Type B pancreatic cell (in vitro differentiated cells): ENCODE measurements at places on chromosomes 7 and 10.

DNA sequence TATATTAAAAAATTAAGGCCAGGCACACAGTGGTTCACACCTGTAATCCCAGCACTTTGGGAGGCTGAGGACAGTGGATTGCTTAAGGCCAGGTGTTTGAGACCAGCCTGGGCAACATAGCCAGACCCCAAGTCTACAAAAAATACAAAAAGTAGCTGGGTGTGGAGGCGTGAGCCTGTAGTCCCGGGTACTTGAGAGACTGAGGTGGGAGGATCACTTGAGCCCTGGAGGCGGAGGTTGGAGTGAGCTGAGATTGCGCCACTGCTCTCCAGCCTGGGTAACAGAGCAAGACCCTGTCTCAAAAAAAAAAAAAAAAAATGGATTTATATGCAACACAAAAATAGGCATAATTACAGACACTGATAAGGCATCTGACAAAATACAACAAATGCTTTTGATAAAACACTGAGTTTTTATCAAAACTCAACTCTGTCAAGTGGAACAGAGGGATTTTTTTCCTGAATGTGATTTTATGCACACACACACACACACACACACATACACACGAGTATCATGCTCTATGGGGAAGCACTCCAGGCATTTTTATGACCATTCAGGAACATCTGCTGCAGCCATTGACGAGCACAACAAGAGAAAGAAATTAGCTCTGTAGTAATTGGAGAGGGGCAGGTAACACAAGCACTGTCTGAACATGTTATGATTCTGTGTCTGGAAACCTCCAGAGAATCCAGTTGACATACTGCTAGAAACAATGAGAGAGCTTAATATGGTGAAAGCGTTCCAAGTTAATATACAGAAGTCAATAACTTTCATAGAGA, 193.1 kb downstream of the WDR37 start:
- no peak for DNase-seq

GRCh38 chr7:82384051-82384464, 59.5 kb downstream of the CACNA2D1 start:
- DNase-seq, result no peak

GRCh38 chr10:11180228-11180627, 162.6 kb downstream of the CELF2 start:
- DNase-seq, result no peak

GRCh38 chr7:100964630-100965029, 4.7 kb upstream of the MUC12 start:
- DNase-seq, result no peak

GRCh38 chr7:17013204-17013603, 131.4 kb upstream of the AGR3 start:
- DNase-seq, result no peak

DNA sequence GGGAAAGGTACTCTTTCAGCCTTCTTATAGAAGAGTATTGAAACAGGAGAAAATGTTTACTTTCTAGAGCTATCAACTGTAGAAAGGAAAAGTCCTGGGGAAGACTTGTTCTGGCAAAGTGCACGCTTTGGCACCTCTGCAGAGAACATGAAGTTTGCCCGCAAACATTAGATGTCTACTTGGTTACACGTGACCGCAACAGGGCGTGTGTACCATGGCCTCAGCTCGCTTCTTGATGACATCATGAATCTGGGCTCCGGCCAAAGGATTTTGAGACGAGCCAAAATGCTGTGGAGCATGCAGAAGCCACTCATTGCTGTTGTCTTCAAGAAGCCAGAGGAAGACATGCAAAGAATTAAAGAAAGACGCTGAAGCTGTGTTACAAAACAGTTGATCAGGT, 8.6 kb upstream of the TAS2R60 start:
- no peak for DNase-seq

DNA sequence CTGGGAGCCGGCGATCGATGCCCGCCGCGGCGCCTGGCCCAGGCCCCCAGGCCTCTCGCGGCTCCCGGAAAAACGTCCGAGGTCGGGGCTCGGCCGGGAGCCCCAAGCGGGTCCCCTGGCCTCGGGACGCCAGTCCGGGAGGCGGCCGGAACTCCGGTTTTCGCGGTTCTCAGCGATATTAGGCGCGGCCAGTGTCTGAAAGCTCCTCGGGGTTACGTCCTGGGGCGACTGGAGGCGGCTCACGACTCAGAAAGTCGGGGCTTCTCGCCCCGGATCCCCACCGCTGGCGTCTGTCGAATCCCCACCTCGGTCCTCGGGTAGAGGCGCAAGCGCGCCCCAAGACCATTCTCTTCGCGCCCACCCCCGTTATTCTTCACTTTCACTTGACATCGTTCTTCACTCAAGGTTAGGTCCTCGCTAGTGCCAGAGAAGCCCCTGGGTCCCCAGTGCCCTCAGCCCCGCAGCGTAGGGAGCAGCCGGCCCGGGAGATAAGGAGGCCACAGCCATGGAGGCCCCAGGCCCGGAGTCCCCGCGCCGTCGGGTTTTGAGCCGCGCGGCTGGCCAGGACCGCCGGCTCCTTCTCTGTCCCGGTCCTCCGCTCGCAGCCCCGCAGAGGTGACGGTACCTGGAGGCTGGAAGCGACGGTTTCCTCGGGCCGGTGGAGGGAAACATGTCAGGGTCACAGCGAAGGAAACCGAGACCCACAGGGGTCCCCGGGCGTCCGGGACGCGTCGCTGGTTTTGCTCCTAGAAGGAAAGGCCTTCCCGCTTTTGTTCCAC, 35.2 kb upstream of the EBLN1 start:
- DNase-seq, result peak; percentile 69

DNA sequence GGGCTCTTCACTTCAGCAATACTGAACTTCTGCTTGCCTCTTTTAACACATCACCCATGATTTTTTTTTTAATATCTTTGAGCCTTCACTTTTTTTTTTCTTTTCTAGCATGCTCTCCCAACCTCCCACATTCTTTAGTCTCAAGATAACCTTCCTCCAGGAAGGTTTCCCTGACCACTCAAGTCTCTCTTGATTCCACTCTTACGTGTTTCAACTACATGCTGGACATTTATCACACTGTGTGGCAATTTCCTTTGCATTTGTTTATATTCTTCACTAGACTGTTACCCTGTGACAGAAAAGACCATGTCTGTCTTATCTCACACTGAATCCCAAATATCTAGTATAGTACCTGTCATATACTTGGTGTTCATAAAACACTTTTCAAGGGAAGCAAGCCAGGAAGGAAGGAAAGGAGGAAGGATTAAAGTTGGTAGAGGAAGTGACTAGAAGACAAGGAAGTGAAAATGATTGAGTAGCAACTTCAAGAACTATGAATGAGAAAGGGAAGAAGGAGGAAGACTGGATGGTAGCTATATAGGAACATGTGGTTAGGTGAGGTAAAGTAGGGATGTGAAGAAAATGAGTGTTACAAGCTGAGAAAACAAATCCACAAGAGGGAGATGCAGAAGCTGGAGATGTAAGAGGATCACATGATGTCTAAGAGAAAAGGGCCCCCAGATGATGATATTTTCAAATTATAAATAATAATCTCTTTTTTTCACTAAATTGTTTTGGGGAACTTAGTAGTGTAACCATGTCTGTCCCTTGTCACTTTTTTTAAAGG, 40.4 kb downstream of the IFIT5 start:
- no peak for DNase-seq

DNA sequence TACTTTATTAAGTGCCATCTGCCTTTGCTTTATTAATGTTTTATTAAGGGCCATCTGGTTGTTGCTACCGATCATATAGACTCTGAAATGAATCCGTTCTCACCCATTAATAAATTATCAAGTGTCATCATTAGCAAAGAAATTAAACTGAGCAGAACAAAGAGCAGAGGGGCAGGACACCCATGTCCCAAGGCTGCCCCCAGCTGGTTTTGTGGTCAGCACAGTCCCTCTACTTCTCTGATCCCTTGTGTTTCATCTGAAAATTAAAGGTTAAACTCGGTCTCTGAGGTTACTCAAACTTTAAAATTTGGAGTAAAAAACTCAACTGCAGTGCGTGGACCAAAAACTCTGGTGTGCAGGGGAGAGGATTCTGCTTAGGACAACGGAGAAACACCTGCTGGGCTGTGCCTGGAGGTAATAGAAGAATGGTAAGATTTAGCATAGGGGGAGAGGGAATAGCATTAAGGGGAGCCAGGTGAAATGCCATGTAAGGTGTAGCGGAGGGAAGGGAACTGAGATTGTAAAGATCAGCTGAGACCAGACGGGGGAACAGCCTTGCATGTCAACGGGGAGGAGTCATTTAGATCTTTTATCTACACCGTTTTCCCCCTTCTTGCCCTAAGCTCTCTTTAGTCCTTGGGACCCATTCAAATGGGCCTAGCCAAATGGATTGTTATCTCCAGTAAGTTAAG, 10.8 kb upstream of the GSDME start:
- no peak for DNase-seq

DNA sequence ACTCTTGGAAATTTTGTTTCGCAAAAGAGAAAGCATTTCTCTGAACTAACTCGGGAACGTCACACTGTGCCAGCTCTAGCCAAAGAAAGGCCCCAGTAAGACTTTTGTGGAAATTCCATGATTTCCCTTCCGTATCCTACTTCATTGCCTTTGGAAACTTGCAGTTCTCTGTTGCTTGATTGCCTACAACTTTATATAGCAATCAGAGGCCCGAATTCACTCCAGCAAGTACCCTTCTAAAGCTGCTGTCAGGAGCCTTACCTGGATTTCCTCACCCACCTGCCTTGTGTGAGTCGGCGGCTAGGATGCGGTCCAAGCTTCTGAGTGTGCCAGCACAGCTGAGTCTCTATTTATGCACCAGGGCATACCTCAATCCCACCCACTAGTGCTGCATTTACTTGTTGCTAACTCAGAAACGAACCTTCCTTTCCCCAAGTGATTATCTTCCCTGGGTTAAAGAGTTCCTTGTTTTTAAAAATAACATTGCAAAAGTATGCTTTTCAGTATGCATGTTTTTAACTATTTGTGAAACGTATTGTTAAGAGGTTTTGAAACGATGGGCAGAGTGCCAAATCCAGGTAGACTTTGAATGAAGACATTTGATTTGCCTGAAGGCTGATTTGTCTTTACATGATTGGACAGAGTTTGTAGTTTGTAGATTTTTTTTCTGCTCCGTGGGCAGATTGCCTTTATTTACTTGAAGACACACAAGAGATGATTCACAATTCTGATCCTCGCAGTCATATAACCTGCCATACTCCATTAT, at the start of gene AGR2:
Gene AGR2 (minus strand): TSS at position 326 of the 766 bp plus-strand sequence. CDS start 3,203 bp downstream, outside the sequence.
- no peak for DNase-seq

DNA sequence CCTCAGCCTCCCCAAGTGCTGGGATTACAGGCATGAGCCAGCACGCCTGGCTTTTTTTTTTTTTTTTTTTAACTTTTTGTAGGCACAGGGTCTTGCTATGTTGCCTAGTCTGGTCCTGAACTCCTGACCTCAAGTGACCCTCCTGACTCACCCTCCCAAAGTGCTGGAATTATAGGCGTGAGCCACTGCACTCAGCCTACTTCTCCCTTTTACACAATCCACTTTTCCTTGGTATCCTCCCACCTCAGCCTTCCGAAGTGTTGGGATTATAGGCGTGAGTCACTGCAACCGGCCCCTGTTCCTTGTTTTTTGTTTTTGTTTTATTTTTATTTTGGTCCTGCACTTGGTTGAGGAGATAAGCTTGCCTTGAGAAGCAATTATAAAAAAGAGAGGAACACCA, 75.9 kb upstream of the KMT2C start:
- no peak for DNase-seq

DNA sequence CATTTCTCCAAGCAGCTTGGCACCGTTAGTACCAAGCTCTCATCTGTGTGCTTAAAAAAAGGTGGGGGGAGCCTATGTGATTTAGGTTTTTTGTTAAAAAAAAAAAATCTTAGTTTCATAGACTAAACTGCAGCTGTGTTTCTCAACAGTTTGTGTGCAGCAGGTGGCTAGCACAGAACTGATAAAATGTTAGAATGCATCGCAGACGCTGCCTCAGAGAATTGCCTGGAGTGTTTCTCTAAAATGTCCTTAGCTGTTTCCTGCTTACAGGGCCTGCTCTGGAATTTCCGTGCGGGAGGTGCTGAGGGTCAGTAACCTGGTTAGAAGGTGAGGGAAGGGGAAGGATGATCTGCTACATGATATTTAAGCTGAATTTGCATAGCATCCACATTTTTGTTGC, 268.9 kb downstream of the PLXDC2 start:
- no peak for DNase-seq

- DNase-seq, result no peak
These were observed 39.2 kb upstream of the OTUD1 start for GRCh38 chr10:23399701-23400144.

GRCh38 chr7:51000956-51001355, 218.3 kb upstream of the GRB10 start:
- no peak for DNase-seq

DNA sequence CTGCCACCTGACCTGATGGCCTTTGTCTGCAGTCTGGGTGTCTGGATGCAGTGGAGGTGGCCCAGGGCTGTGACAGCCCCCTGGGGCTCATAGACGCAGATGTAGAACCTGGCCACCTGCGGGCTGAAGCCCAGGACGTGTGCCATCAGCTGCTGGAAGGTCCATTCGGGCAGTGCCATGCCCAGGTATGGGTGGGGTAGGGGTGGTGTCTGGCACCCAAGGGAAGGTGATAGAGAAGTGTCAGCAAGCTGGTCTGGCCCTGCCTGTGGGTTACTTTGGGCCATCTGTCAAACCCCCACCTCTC, 6.1 kb upstream of the ZNF467 start:
- DNase-seq, result no peak

- DNase-seq, result no peak
These were observed 279.1 kb downstream of the PHF14 start for GRCh38 chr7:11252705-11253272.

GRCh38 chr10:99443500-99443899, 13.1 kb upstream of the GOT1 start:
- no peak for DNase-seq

DNA sequence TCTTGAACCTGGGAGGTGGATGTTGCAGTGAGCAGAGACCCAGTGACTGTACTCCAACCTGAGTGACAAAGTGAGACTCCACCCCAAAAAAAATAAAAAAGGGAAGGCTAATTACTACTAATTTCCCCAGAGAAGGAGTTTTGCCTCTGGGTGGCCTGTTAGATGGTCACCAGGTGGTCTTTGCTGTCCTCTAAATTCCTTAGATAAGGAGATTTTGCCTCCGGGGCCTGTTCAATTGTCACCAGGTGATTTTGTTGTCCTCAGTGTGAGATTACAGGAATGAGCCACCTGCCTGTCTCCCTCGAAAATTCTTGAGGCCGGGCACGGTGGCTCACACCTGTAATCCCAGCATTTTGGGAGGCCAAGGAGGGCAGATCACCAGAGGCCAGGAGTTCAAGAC, 24.4 kb upstream of the ZMIZ2 start:
- DNase-seq, result no peak

- no peak for DNase-seq
These were observed 107.3 kb downstream of the PDGFA start for GRCh38 chr7:412313-412710.

DNA sequence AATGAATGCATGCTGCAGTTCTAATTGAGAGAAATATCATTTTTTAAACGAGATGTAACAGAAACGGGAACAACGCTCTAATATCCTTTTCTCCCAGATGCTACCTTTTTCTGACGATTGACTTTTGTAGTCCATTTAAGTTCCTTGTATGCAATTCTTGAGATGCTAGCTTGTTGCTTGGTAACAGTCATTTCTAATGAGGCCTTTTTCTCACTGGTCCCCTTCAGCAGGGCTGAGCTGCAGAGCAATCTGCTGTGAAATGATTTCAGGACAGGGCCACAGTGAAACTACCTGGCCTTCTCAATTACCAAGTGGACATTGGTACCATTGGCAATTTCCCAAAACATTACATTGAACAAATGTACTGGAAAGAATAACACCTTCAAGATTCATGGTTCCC, 26.2 kb upstream of the FOXK1 start:
- DNase-seq, result no peak
